Upper lobe of right lung (tissue), 1 donor: ENCODE measurements at places on chromosomes 7 and 10. TPM values are rescaled to one million over a fixed set of nuclear protein-coding genes. Genes with fewer than 3 reads are reported as not detected.

The INMT gene
- 501 TPM for total RNA-seq

DNA sequence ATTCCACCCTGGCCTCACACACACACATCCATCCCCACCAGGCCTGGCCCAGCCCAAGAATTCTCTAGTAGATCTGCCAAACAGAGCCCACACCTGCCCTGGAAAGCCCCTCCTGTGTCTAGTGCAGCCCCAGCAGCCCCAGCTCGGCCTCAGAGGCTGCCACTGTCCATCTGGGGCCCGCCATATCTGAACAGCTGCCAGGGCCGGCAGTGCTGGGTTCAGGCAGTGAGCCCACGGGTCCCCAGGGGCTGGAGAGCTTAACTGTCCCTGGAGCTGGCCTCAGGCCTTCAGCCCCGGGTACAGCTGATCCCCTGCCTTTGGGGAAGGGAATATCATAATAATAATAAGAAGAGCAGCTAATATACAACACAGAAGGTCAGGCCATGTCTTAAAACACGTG lies 574 bp downstream of the MYL10 start:
- H3K4me1 ChIP-seq, result no peaks in the 10 kb centered on the region
- H3K27ac ChIP-seq, result no peak overlapping the region
- H3K4me3 ChIP-seq, result no peak overlapping the region
- DNase-seq, result no peak
- H3K36me3 ChIP-seq, result no peaks in the 10 kb centered on the region

GRCh38 chr7:91636129-91636724 lies 244.3 kb downstream of the MTERF1 start:
- no peaks in the 10 kb centered on the region for H3K36me3 ChIP-seq
- H3K4me3 ChIP-seq, result no peak overlapping the region
- DNase-seq, result no peak
- H3K27ac ChIP-seq, result no peak overlapping the region
- H3K27me3 ChIP-seq, result no peaks in the 10 kb centered on the region
- no peaks in the 10 kb centered on the region for H3K4me1 ChIP-seq

The DTX2 gene
- 25.6 TPM for total RNA-seq

The LRRD1 gene
- total RNA-seq, result not detected
